H7 (cell line): ENCODE measurements at places on chromosomes 7 and 10. TPM values are rescaled to one million over a fixed set of nuclear protein-coding genes. Genes with fewer than 3 reads are reported as not detected.

DNA sequence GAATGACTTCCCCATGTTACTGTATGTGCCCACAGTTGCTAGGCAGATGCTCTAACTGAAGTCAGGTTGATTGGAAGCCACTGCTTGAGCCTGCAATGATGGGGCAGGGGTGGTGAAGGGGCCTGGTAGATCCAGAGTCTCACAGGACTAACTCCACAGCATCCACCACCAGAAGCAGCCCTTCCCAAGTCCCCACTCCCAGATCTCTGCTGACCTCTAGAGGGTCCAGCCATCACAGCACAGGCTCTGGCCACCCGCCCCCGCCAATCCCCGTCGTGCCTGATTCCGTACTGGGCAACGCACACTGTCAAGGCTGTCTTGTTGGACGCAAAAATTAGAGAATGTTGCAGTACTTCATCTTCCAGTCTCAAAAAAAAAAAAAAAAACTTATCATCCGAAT, 136.8 kb upstream of the PDE1C start:
- DNase-seq: peak; percentile 77

The CCM2 gene
- total RNA-seq: 42.4 and 43.9 TPM in 2 replicates

DNA sequence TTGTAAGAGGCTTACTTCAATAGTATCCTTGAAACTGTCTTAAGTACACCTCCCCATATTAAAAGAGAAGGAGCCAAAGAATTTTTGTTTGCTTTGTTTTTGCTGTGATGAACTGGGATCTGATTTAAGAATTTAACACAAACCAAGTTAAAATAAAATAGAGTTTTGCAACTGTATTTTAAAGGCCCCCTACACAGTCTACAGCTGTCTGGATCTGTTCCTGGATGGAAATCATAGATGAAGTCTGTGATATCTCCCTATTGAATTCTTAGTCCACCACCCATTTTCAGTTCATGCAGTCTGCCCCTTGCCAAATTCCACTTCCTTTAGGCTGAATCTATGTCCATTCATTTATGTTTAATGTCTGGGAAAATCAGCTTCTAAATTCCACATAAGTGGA, 169.8 kb upstream of the MEOX2 start:
- DNase-seq: no peak

The TPST1 gene
- total RNA-seq: 20.4 and 24.6 TPM in 2 replicates

GRCh38 chr10:44517635-44518034, 132.7 kb upstream of the CXCL12 start:
- DNase-seq: peak; percentile 37

GRCh38 chr7:123637203-123637602, 18.5 kb upstream of the LMOD2 start:
- peak; percentile 40 for DNase-seq

- DNase-seq: no peak
Observed at GRCh38 chr7:49243521-49243920, 319.2 kb downstream of the CDC14C start.
